ENCODE measurements at places on chromosomes 5 and 9.

DNA sequence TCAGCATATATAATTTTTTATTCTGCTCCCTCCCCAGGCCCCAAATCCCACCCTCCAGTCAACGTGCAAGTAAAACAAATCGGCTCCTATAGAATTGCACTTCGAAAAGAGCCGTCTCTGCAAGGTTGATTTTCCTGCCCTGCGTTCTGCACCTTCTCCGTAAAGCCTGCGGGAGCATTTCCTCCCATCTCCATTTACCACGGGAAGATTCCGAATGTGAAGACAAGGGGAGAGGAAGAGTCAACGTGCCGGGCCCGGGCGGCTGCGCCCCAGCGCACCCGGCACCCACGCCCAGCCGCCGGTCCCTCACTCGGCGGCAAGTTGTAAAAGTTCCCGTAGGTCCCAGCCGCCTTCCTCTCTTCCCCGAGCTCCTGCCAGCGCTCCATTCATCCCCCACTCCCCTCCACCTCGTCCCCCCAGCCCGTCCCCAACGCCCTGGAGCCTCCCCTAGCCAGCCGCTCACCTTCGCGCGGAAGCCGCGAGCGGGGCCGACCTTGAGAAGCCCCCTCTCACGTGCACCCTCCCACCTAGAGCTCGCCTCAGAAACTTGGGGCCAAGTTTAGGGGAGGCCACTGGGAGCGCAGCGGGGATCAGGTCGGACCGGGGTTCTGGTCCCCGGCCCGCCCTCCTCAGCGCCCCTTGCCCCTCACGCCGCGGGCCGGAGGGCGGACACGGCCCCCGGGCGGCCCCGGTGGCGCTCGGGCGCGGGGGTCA, 431 bp downstream of the BNC2 start:
- no peak for DNase-seq

DNA sequence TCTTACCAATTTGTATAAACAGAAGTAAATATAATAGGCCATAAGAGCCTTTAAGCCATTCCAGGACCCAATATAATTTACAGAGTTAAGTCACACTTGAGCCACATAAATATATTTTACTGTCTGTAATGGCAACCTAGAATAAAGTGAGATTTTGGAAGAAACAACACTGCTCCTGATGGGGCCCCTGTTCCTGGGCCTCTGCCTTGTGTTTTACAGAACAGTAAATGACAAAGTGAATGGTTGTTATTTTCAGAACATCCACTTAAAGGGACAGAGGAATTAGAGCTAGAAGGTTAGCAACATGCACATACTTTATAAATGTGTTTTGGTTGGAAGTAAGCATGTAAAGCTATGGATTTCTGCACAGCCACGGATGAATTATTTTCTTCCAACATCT, 3.6 kb downstream of the PTGER4 start:
- no peak for DNase-seq

DNA sequence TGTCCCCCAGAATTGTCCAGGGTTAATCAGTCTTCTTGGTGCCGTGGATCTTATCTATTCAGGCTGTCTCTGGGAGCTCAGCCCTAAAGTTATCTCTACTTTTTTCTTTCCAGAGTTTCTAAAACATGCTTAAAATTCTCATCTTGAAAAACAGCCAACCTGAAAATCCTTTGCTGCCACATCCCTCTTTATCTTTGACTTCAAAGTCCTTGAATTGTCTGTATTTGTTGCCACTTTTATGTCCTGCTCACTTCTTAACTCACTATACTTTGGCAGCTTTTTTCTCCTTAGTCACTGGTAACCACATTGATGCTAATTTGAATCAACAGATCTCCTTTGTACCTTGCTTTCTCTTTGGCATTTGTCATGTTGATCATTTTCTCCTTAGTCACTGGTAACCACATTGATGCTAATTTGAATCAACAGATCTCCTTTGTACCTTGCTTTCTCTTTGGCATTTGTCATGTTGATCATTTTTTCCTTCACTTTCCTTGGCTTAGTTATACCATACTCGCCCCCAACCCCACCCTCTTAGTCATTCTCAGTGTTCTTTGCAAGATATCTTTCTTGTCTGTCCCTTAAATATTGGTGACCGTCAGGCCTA, 8.5 kb downstream of the DMXL1 start:
- no peak for DNase-seq

DNA sequence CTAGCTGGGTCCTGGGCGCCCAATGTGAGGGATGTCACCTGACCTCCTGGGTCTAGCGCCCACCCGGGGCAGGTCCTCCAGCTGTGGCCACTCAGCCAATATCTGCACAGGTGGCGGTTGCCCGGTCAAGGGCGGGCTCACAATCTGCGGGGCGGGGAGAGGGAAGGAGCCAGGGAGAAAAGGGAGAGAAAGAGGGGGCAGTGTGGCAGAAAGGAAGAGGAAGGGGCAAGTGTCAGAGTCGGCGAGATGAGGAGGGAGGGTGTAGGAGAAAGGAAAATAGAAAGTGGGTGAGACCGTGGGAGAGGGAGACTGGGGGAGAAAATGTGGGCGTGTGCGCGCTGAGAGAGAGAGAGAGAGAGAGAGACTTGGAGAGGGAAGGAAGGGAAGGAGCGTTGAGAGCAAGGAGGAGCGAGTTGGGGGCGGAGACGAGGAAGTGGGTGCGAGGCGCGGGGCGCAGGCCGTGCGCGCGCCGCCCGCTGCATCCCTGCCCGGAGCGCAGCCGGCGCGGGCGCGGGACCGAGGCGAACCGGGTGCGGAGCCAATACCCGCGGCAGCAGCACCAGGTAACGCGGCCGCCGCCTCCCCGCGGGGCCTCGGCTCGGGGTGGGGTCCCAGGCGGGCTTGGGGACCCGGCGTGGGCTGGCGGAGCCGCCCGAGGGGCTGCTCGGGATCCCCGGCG, at the start of gene HRH2:
Gene HRH2 (plus strand): TSS at position 479 of the 679 bp plus-strand sequence. CDS start 25,163 bp downstream, outside the sequence.
- no peak for DNase-seq

- no peak for DNase-seq
Observed at GRCh38 chr9:114303977-114304376, 18.9 kb upstream of the ORM1 start.

- no peak for DNase-seq
Observed at GRCh38 chr9:89422151-89422975, 75.5 kb downstream of the SEMA4D start.

DNA sequence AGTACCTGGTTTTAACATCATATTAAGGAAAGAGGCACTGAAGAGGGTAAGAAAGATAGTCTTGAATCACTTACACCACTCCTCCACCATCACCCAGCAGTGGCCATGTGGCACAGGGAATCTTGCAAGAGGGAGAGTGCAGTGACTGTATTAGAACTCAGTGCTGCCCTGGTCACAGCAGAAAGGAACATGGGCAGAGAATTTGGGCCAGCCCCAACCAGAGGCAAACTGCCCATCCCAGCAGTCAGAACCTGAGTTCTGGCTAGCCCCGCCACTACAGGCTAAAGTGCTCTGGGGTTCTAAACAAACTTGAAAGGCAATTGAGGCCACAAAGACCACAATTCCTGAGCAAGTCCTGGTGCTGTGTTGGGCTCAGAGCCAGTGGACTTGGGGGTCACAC, 16.7 kb upstream of the EFNA5 start:
- DNase-seq = no peak

- DNase-seq = no peak
Observed at GRCh38 chr5:90843443-90843842, 284.8 kb downstream of the ADGRV1 start.

DNA sequence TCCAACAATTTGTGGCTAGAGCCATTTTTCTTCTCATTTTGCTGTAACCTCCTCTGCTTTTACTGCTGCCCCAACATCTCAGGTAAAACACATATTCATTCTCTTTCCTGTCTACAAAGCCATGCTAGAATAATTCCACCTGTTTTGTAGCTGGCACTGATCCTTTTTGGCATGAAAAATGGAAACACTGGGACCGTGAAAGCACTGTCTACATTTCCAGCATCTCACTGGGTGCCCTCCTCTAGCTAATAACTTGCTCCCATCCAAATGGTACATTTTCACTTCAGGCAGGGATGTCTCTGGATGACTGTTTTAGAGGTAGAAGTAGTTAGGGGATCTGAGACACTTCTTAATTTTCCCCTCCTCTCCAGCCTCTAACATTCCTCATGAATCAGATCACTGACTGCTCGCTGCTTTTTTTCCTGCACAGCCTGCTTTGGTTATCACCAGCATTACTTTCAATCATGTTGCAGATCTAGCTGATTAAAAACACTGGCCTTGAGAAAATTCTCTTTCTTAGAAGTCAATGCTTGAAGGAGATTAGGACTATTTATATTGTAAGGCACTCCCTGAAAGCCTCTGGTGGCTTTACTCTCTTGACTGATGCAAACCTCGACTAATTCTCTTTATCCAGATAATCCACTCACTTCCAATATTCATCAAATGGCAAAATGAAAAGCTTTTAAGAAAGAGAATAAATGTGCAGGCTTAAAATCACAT, 1312.6 kb upstream of the DMAC1 start:
- DNase-seq = no peak

- no peak for DNase-seq
Observed at GRCh38 chr9:137198902-137199283, 1.6 kb downstream of the TPRN start.

GRCh38 chr5:146015001-146015400, 78.6 kb downstream of the SH3RF2 start:
- DNase-seq = no peak

DNA sequence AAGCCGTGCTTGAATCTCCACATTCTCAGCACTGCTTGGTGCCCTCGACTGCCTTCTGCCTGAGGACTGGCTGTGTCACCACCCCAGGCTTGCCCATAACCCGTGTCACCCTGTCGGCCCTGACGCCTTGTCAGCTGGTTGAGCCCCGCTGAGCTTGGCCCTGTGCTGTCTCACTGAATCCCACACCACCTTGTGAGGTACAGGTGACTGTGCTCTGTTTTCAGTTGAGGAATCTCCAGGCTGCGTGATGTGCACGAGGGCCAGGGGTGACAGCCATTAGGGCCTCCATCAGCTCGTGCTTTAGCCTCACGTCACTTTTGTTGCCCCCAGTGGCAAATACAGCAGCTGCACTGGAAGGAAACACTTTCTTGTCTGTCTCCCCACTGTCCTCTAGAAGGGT, 90.7 kb downstream of the CACNA1B start:
- no peak for DNase-seq

- no peak for DNase-seq
Observed at GRCh38 chr9:137606005-137606621, 627 bp downstream of the ARRDC1 start.

- no peak for DNase-seq
Observed at GRCh38 chr5:148125641-148126040, 42.7 kb upstream of the SPINK14 start.

DNA sequence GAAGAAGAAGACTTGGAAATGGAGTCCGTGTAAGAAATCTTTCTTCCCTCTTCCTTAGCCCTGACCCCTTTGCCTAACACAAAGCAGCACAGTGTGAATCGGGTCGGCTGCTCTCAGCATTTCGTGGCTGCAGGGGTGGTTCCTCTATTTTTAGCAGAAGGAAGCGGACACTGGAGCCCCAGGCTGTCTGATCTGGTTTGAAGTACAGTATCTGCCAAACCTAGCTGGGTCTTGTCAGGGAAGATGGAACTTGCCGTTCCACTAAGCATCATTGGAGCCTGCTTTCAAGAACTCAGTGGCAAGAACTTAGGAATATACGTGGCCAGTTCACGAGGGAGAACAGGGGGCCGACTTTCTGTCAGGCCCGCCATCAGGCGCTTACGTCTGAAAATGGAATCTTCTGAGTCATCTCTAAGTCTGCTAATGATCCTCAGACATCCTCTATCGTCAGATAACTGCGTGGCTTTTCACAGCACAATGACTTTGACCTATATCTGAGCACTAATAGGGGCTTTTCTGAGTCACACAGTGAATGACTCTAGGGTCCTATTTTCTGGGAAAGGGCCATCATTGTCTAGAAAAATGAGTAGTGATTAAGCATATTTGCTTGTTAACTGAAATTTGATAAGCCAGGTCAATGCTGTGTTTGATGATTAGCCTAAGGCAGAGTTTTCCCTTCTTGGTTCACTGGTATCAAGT, 43.3 kb upstream of the NCS1 start:
- DNase-seq = no peak

DNA sequence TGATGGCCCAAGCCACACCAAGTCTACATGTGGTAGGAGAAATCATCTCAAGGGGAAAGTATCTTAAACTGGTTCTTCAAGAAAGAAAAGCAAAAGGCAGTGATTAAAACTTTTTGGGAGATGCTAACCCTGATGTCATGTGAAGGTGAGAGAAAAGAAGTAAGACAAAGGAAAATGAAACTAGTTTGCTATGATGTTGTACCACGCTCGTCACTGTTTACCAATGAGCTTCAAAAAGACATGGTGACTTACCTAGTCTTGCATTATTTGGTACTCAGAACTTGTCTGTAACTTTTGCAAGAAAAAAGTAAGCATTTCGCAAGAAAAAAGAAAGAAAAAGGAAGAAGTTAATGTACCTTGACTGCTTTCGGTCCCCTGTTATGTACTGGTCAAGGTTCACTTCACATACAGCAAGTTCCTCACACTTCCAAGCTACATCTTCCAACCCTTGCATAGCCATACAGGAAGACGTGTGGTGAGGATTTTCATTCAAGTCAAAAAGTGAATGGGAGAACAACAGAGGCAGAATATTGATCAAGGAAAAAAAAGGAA, 739.3 kb downstream of the NR2F1-AS1 start:
- DNase-seq = no peak

DNA sequence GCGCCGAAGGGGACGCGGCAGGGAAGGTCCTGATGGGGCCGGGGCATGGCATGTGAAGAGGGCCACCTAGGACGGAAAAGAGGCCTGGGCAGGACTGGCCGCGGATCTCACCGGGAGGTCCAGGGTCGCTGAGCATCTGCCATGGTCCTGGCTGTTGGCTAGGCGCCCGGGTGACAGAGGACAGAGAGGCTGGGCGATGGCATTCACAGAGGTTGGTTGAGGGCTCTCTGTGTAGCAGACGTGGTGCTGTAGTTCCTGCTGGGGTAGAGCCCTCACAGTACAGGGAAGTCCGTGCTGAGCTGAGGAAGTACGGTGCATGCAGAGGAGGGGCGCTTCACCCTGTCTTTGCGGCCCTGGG, 427 bp downstream of the PCYOX1L start:
- DNase-seq = no peak

GRCh38 chr5:132083071-132083678, 9.6 kb downstream of the CSF2 start:
- DNase-seq = no peak

GRCh38 chr9:130805510-130806326, 29.3 kb upstream of the ABL1 start:
- no peak for DNase-seq

GRCh38 chr9:68947842-68948569, 65.9 kb downstream of the PRKACG start:
- no peak for DNase-seq

- no peak for DNase-seq
Observed at GRCh38 chr9:110815361-110815760, 146.8 kb downstream of the MUSK start.

GRCh38 chr5:72284559-72285423, 35.2 kb downstream of the MRPS27 start:
- no peak for DNase-seq

DNA sequence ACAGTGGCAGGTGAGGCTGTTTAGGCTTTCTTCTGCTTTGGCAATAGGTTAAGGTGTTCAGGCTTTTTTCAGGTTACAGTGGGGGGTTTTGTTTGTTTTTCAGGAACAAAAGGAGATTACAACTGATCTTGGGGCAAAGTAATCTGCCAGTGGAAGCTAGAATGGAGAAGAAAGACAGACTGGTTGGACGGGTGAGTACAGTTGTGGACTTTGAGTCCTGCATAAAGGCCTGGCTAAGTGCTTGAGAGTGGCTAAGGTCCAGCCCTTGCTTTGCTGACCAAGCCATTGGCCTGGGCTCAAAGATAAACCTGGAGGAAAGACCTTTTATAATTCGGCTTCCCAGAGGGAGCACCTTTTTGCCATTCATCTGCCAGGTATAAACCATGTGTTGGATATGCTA, 63.1 kb downstream of the MTMR12 start:
- DNase-seq = no peak

All from left kidney (tissue), 8 donors.